ENCODE measurements at places on chromosomes 5 and 9. TPM values are rescaled to one million over a fixed set of nuclear protein-coding genes. Genes with fewer than 3 reads are reported as not detected.

WNK2 gene
- total RNA-seq: 7.4 TPM

DNA sequence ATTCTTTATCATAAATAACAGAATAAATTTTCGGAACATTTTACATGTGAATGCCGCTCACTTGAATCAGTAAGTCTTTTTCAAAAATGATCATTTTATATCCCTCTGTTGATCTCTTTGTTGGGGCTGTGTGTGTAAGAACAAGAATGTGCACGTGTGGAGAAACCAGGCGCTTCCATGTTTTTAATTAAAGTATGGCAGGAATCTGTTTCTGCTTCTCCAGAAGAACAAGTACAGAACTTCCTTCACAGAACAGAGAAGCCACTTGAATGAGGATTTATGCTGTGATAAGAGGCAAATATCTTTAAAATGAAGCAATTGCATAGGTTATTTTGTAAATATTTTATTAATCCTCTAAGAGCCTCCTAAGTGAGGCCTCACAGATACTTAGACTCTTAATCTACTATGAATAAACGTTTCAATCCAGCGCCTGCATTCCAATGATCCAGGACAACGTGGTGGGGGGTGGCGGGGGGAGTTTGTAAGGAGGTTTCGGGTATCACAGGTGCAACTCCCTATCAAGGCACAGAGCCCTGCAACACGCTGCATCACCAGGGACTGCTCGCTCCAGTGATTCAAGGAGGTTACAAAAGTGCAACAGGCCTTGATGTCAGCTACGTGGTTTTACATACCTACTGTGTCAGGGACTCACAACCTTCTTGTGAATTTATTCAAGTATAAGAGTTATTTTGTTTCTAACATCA lies 409.2 kb downstream of the BNC2 start:
- no peak for DNase-seq

DNA sequence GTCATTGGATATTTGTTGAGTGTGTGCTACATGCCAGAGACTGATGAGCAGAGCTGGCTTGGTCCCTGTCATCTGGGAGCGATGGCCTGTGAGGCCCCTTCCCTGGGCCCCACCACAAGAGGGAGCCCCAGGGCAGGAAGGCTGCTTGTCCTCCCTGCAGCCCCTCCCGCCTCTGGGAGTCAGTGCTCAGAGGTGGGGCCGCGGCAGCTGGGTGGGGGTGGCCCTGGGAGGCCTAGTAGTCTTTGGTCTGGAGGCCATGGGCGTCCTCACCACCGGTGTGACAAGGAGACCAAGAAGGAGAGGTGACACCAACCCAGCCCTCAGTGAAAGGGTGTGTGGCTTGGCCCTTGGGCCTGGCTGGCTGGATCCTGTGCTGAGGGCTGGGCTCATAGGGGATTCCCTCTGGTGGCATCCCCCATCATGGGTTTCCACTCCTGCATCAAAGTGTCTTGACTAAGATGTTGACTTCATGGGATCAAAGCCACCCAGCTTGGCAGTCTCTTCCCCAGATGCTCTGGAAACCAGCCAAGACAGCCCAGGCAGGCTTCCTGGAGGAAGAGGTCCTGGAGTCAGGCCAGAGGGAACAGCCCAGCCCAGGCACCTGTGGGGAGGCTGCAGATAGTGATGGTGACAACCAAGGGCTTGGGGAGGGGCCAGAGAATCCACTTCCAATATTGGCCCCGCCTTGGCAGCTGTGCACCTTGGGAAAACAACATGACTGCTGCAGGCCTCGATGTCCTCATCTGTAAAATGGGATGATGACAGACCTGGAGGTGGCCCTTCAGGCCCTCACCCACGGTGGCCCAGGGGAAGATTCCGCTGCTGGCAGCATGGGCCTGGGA lies 166.7 kb downstream of the GAPVD1 start:
- DNase-seq: no peak

DNA sequence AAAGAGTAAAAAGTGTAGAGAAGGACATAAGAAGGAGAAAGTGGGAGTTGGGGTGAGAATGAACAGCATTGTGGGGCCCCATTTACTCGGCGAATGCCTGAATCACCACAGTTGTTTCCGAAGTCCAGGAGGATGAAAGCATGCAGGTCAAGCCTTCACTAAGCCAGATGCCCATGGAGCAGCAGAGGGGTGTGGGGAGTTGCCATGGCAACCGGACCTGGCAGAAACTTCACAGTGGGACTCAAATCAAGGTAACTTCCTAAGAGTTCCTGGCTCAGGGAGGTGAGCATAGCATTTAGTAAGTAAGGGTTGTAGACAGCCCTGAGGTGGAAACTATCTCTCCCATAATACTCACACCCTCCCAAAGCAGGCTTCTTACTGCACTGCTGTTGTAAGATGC lies 357.1 kb downstream of the TRIM32 start:
- DNase-seq: no peak

BARHL1 gene
- not detected for total RNA-seq

DIPK1B gene
- 20.3 TPM for total RNA-seq

DNA sequence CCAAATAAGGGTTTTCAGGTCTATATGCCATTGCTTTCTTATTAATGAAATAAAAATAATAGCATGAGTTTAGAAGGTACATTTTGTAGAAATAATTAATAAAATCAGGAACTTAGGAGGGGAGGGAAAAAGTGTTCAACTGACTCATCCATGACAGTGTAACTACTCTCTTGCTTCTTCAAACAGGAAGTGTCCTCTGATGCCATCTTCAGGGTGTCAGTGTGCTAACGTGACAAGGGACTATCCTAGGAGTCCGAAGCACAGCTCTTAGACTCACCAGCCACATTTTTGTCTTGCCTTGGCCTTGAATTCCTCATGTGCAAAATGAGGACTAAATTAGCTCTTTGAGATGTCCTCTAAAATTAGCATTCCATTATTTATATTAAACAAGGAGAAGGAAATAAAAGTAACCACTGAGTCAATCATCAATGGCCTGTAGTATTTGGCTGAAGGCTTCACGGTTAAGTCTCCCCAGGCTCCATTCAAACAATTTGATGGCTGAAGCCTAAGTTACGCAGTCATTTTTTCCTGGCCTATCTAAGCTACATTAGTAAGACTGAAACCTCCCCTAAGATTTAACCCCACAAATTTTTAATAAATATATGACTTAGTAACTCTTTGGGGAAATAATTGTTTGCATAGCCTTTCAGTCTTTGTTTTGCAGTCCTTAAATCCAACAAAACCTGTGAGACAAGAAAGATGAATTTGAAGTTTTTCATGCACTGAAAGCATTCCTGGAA lies 151.1 kb downstream of the ARL15 start:
- peak; percentile 91 for DNase-seq

DNA sequence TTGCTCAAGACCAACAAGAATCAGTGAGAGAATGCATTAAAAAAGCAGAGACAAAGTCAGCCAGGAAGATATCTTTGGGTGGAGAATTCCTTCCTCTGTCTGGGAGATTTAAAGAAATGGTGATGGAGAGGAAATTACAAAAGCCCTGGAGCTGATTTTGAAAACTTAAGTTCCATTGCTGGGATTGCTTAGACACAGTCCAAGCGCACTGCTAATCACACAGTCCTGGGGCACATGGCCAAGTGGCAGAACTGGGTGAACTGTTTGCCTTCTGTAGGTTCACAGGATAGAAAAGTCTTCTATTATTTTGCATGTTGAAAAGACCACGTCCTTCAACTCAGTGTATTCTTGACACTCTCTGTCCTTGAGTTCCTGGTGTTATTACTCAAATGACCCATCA lies 284.9 kb upstream of the FBXL7 start:
- no peak for DNase-seq

DNA sequence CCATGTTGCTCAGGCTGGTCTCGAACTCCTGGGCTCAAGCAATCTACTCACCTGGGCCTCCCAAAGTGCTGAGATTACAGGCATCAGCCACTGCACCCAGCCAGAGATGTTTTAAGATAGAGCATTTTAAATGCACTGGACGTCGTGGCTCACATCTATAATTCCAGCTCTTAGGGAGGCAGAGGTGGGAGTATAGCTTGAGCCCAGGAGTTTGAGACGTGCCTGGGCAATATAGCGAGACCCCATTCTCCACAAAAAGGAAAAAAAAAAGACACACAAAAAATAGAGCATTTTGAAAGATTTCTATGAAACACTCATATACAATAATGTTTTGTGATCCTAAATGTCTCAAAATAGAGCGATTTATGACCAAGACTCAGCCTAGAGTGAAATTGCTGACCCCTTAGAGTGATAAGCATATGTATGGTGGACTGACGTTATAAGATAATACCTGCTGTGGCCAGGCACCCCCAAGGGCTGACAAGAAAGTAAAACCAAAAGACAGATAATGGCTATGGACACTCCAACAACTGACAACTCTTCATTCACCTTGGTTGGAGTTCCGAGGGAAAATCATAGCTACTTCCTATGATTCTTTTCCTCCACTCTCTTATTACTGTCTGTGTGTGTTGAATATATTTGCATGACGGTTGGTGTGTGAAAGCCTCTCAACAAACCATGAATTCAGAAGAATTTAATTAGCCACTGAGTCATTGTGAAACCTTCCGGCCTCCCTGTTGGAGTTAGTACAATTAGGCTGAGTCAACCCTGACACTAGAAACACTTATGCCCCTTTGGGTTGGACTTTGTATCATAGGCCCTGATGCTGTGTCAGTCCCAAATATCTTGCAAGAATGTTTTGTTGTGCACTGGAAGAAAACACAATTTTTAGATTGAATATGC lies 526.5 kb upstream of the NUDT12 start:
- DNase-seq: no peak

DNA sequence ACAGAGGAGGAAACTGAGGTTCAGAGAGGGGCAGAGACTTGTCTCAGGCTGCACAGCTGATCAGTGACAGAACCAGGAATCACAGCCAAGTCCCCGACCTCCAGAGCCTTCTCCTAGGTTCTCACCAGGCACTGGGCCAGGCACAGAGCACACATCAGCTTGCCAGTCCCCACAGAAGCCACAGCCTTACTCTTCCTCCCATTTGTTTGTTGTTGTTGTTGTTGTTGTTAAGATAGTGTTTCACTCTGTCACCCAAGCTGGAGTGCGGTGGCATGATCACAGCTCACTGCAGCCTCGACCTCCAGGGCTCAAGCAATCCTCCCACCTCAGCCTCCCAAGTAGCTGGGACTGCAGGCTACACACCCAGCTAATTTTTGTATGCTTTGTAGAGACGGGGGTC lies 41.4 kb downstream of the NAIF1 start:
- DNase-seq: no peak

PCDHB4 gene
- total RNA-seq: 1.8 TPM

DNA sequence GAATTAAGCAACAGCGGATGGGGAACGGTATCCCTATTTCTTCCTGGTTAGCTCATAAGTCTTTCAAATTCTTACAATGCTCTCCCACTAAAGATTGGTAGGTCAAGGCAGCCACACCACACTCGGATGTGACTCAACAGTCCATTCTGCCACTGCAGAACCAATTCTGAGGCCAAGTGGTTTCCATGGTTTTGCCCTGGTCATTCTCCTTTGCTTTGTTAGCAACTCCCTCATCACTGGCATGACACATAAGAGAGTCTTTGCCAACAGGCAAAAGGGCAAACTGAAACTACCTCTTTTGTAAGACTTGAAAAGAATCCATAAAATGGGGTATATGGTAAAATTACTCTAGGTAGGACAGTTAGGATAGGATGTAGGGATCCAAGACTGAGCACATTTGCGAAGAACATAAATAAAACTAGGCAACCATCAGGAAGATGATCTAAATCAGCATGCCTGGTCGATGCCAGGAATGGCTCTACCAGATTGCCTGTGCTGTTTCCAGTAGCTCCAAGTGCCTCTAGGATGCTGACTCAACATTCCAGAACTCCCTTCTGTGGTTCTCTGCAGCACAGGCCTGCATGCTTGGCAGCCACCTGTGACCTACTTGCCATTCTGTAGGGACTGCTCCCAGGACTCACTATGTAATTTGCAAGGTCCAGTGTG lies 105.4 kb downstream of the DCP2 start:
- DNase-seq: no peak

DNA sequence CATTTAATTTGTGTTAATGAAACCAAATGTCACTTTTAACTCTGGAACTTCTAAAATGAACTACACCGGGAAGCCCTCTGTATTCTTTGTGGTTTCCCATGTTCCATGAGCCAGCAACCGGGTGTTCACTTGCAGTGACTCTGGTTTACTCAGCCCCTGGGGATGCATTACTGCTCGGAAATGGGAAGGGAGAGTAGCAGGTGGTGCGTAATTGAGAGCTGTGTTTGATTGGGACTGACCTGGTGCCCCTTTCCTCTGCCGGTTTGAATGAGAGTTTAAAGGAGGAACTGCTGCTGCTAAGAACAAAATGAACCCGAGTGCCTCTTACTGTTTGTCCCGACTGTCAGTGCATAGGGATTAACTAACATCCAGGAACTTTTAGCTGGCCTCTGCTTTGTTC lies 100.1 kb upstream of the DHFR start:
- peak; percentile 70 for DNase-seq

OR1Q1 gene
- total RNA-seq: not detected

DNA sequence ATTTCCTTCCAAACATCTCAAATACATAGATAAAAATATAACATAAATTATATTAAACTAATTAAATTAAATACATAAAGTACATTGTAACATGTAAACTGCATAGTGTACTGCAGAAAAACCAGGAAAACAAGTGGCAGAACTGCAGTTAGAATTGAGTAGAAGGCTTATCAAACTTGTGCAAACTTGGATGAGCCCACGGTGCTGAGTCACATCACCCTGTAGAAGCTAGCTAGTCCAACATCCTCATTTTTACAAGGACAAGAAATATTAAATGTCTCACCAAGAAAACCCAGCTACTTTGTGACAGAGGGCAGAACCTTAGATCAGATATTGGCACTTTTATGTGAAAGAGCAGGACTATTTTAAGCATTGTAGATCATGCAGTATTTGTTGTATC lies 807.9 kb upstream of the NUDT12 start:
- DNase-seq: no peak

- no peak for DNase-seq
Measured at GRCh38 chr5:96852759-96853158, 23.5 kb upstream of the ERAP2 start.

- peak; percentile 75 for DNase-seq
Measured at GRCh38 chr9:133113949-133114885, 6.8 kb downstream of the RALGDS start.

LRRC14B gene
- total RNA-seq: 28.4 TPM

DNA sequence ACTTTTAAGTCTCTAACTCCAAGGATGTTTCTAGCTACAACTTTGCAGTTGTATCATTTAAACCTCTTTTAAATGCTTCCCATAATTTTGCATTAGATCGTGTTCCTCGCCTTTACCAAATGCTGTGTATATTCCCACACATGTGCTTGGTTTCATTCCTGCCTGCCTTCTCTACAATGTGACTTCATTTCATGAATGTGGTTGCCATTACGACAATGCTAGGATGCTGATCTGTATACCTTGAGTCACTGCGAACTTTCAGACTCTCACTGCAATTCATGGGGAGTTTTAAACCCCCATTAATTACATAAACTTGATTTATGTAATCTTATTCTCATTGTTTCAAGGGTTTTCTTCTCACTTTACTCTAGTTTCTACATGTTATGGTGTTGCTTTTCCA lies 50.3 kb downstream of the UBE2QL1 start:
- DNase-seq: no peak

- DNase-seq: peak; percentile 95
Measured at GRCh38 chr9:131835151-131835910, 95.5 kb upstream of the RAPGEF1 start.

GRCh38 chr9:133089271-133089671 lies 27.5 kb downstream of the CEL start:
- DNase-seq: no peak

HSD17B3 gene
- total RNA-seq: 0.53 TPM

LRRTM2 gene
- 1.0 TPM for total RNA-seq

ZNF883 gene
- 4.6 TPM for total RNA-seq

All from muscle of leg (tissue), 16 donors.